Suprapubic skin (tissue), 4 donors: ENCODE measurements at places on chromosomes 3 and 15.

GRCh38 chr3:178257491-178257890, 278.7 kb upstream of the KCNMB2 start:
- no peak for DNase-seq

DNA sequence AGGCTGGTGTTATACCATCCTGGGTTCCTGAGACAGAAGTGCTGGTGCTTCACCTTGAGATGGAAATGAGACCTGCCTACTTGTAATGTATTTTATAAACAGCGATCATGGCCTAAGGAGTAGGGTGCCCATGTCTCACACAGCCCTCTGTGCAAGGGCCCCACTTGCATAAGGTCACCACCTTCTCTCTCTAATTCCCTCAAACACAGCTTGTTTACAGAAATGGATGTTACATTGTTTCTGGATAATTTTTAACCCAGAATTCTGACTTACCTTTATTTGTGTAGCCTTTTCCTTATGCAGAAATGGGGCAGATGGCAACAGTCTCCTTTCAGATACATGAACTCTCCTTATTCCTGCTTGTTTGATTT, 95.1 kb upstream of the UMPS start:
- DNase-seq, result no peak

DNA sequence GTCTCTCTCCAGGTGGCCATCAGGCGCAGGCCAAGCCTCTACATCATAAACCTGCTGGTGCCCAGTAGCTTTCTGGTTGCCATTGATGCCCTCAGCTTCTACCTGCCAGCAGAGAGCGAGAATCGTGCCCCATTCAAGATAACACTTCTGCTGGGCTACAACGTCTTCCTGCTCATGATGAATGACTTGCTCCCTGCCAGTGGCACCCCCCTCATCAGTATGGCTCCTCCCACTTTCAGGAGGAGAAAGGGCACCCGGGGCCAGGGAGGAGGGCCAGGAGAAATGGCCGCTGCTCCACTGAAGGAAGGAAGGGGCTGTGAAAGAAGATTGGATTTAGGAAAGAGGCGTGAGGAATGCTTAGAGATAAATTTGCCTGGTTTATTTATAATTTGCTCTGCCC, 6.6 kb downstream of the HTR3C start:
- DNase-seq, result no peak

- no peak for DNase-seq
These were observed 1.4 kb downstream of the DNAJA4 start for GRCh38 chr15:78265752-78266224.

- no peak for DNase-seq
These were observed 78.2 kb upstream of the TRPM1 start for GRCh38 chr15:31179693-31180092.

GRCh38 chr15:32717426-32718226, at the start of gene GREM1:
Gene GREM1 (plus strand): TSS chr15:32718004. CDS start chr15:32730691, 12,687 bp downstream.
- DNase-seq, result no peak

- DNase-seq, result no peak
These were observed 287.6 kb downstream of the SOX2 start for GRCh38 chr3:181999314-181999713.

DNA sequence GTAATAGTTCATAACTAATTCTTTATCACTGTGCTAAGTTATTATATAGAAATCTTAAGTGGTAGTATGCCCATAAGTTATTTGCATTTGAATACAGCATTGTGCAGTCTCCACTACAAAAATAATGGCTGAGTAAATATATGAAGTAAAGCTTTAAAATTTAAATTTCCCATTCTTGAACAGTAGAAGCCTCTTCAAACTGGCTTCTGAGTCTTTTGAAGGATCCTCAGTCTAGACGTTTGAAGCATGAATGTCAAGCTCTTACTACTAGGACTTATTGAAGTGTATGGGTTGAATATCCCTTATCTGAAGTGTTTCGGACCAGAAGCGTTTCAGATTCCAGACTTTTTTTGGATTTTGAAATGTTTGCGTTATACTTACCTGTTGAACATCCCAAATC, 16.3 kb downstream of the MORF4L1 start:
- no peak for DNase-seq

DNA sequence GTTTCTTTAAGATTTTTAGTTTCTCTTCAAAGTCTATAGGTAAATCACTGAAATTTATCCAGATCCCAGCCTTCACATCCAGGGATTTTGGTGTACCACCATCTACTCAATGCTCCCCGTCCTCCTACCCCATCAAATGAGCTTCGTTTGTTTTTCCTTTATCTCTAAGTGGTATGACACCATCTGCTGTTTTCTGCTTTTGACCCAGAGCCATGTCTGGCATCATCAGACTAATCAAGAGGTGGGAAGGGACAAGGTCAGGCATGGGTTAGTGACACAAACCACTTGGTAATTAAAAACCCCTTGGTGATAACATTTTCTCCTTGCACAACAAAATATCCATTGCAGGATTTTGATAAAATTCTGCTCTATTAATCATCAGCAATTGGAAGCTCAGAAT, 92.7 kb upstream of the GOLGA8J start:
- DNase-seq, result no peak

DNA sequence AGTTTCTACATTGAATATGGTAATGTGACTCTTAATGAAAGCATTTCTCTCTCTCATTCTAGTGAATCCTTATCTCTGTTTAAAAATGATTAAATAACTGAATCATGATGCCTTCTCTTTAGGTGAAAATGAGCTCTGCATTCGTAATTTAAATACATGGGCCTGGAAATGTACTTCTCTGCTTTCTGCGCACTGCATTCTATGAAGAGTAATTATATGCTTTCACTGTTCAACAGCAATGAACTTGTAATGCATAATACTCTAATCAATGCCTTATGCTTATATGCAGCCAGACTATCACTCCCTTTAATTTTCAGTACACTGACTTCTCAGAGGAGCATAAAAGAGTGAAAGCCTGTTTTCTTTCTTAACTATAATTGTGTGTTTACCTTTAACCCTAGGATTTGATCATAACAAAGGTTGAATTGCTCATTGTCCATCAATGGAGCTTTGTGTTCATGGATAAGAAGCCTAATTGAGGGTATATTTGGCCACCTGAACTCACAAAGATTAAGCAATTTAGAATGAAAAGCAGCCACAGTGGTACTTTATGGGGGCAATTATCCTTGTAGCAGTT, 330.8 kb upstream of the PDZRN3 start:
- DNase-seq, result no peak

DNA sequence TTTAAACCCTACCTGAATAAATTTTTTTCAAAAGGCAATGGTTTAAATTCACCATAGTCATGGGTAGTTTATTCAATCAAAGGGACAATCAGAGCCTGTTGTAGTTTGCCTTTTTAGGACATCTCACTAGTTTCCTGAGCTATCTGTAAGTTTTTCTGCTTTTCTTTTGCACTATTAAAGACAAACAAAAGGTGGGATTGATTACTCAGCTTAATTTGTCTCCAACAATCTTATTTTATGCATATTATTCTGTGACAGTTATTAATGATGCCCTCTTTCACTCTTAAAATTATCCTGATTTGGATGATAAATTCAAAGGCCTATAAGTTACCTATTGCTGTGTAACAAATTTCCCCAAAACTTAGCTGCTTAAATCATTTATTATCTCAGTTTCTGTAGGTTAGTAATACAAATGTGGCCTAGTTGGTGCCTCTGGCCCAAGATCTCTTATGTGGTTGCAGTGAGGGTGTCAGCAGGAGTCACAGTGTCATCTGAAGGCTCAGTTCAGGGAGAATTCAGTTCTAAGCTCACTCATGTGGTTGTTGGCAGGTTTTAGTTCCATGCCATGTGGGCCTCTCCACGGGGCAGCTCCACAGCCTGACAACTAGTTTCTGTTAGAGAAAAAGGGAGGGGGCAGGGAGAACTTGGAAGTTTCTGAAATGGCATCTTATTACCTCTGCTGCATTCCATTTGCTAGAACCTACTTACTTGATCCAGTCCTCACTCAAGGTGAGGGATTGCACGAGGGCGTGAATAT, 16.0 kb downstream of the ARMC8 start:
- no peak for DNase-seq

- DNase-seq, result no peak
These were observed 395.4 kb upstream of the SUCLG2 start for GRCh38 chr3:68049776-68050175.

DNA sequence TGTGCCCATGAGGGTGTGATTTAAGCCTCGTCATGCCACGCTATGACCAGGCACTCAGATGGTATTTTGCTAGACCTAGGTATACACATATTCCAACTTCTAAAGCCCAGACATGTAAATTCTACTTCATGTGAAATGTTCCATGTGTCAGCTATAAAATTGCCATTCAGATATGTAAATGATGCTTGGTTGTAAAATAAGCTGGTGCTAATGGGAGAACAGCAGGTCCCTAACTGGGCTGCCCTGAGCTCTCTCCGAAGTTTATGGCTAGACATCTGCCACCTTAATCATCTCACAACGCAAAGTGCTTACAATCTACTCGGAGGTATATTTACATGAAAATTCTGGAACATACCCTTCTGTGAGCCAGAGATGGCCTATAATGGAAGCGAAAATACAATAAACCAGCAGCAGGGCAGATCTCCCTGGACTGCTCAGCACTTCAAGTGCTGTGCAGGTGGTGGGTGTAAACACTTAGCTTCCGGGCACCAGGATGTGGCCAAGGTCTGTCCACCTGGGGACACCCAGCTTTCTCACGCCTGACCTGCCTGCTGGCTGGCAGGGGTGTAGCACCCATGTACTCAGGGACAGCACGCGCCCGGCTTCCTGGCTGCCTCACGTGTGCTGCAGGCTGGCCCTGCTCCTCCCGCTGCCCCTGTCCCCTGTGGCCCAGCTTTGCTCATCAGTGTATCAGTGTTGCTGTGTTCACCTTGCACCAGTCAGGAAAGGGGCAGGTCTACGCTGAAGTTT, 82.0 kb downstream of the CHDH start:
- DNase-seq, result no peak

DNA sequence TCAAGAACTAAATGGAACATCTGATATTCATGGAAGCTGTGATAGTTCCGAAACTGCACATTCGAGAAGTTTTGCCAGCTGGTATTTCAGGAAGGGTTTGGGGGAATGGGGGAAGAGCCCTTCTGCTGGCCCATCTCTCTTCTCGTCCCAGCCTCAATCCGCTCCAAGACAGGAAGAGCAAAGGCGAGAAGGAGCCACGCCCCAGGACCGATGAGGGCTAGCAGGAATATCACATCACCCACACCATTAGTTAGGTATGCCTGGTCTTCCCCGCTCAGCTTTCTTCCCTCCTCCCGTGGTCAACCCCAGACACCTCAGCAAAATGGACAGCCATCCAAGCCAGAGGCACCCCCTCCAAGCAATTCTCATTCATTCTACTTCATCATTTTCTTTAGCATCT, 14.9 kb upstream of the PCSK6 start:
- no peak for DNase-seq

DNA sequence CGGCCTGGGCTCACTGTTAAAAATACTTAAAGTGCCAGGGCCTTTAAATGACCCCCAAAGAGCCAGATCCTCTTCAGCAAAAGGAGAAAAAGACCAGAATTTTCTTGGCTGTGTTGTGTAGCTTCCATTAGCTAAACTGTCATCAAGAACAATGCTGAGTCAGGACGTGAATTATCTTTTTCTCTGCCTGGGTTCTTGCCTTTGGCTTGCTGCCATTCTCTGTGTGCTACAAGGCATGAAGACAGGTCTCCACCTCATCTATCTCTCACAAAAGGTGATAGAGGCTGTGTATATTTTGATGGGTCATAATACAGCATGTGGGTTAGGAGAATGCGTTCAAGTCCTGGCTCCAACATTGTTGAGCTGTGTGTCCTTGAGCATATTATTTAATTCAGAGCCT, 52.4 kb upstream of the SELENOK start:
- no peak for DNase-seq

GRCh38 chr3:40292637-40293349, 16.7 kb upstream of the EIF1B start:
- DNase-seq, result no peak

GRCh38 chr3:162932503-162932902, 1435.9 kb downstream of the OTOL1 start:
- no peak for DNase-seq
